Activated B cell treated with CpG ODN at 0.5 μM for 24 hours (primary cell): ENCODE measurements at places on chromosomes 2 and 18.

- no peak for DNase-seq
These were observed 107.1 kb downstream of the ABCA12 start for GRCh38 chr2:215031321-215031720.

DNA sequence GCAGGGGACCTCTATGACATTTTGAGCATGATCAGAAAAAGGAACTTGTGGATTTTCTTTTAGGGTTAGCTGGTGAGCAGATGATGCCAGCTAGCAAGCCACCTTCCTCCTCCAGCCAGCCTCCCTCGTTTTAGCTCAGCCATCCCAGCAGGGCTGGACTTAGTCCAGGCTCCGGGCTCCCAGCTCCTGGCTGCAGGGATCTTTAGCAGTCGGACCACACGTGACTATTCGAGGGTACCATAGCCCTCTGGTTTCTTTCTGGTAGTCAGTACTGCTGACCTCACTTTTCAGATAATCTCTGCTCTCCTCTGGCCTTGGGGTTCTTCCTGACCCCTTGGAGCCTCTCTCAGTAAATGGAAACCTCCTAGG is 31.8 kb downstream of the NCK2 start:
- DNase-seq: no peak

DNA sequence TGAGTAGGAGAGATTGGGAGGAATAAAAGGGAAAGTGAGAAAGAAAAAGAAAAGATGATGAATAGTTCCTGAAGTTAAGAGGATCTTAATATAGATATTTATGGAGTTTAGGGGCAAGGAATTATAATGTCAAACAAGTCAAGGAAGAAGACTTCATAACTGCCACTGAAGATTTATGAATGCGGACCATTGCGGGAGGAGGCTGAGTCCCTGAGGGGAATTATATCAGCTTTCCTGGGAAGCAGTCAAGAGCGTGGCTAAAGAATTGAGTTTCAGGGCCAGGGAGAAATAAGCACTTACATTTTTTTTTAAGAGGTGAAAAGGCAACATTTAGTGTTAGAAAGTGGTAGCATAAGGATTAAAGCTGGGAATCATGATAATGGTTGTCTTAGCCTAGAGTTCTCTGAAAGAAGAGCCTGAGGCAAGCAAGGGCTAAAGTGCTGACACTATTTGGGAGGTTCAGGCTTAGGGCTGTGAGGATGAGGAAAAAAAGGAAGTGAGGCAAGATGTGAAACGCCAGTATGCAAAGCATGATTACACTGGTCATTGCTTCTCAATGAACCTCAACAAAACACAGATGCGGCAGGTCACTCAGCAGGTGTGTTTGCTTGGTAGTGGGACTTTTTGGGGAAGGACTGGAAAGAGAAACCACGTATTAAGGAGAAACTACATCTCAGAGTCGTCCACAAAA is 217.1 kb downstream of the SLC4A3 start:
- DNase-seq: no peak

GRCh38 chr2:219447242-219448098 is 12.8 kb downstream of the SPEG start:
- DNase-seq: no peak

DNA sequence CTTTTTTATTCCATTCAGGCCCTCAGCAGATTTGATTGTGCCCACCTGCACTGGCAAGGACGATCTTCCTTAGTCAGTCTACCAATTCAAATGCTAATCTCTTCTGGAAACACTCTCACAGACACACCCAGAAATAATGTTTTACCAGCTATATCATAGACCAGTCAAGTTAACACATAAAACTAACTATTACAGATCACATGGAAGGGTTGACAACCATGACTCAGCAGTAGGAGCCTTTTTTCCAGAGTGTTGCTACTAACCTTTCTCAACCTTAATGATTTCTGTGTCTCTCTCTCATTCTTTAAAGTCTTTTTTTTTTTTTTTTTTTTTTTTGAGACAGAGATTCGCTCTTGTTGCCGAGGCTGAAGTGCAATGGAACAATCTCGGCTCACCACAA is 143.5 kb upstream of the MSH6 start:
- no peak for DNase-seq

DNA sequence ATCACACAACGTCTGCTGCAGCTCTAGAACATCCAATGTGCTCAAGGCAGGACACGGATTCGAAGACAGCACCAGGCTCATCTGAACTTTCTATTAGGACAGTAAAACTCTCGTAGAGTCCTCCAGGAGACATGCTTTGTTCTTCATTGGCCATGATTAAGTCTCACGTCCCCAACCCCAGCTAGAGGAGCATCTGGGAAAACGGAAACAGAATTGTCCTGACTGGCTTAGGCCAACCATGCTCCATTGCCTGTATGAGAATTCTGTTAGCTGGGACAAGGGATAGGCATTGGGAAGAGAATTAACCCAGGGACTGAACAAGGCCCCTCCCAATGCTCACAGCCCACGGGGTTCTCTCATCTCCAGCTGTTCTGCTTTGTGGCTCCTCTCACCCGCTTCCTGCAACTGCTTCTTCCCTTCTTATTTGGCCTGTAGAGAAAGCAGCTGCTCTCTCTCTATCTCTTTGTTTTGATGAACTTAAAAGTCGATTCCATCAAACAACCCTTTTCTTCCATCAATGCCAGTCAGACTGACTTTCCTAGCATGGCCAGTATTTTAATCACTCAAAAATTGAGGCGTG is 75.6 kb downstream of the C1QL2 start:
- no peak for DNase-seq
